ENCODE measurements at places on chromosomes 7 and 10.

- no peak for DNase-seq
These were observed 9.3 kb upstream of the OR6V1 start for GRCh38 chr7:143042790-143043271.

DNA sequence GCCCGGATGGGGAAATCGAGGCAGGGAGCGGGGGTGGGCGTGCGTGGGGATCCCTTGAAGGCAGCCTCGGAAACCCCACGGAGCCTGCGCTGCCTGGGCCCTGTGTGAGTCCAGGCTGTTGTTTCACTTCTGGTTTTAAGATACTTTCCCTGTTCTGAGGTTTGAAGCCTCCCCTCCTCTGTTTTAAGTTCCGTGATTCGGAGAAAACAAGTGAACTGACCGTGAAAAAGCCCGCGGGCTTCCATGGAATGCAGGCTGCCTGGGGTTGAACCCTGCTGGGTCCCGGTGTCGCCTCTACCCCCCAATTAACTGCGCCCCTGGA lies 401 bp downstream of the LRRC27 start:
- no peak for DNase-seq

DNA sequence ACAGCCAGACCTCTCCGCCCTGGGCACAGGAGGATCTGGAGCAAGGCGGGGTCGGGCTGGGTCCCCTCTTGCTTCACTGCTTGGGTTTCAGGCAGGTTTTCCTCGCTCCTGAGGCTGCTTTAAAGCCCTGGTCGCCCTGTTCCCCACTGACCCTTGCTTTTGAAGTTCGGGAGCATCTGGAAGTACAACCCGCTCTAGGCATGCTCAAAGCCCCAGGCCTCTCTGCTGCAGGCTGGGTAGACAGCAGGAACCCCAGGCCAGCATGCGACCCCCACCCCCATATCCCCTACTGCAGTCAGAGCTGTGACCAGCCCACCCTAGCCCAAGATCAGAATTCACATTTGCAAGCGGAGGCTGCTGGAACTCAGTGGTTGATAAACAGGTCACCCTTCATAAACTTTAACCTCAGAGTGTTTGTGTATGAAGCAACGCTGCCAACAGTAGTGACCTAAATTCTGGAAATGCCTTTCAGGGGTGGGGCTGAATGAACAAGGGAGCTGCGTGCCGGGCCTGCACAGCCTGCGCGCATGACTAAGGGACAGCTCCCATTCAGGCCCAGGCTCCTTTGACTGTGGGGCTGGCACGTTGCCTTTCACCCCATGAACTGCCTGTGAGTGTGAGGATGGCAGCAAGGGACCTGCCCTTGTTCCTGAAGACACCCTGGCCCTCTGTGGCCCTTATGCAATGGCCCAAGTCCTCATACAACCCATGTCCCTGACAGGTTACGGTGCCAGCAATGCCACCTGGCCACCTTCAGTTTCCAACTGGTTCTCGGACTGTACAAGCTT lies 52.5 kb downstream of the PROSER2 start:
- peak; percentile 30 for DNase-seq

DNA sequence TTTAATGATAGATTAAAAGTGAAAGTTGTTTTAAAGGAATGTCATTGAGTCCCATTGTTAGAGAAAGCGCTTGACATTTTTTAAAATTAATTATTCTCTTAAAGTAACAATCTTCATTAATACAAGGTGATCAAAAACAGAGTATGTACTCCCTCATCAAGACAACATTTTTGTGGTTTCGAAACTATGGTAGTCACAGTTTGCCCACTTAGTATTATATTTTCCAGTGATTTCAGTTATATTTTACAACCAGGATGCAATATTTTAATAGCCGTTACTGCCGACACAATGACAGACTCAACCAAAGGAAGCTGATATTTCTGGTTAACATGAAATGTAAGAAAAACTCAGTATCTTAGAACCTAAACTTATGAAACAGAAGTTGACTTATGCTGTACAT lies 31.3 kb downstream of the MKX start:
- DNase-seq = no peak

- no peak for DNase-seq
These were observed 16.7 kb upstream of the C10orf95 start for GRCh38 chr10:102467971-102468438.

DNA sequence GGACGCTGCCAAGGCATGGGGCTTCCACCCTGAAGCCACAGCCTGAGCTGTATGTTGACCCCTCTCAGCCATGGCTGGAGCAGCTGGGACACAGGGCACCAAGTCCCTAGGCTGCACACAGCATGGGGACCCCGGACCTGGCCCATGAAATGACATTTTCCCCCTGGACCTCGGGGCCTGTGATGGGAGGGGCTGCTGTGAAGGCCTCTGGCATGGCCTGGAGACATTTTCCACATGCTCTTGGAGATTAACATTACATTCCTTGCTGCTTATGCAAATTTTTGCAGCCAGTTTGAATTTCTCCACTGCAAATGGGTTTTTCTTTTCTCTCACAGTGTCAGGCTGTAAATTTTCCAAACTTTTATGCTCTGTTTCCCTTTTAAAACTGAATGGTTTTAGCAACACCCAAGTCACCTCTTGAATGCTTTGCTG lies 463.6 kb downstream of the ZWINT start:
- DNase-seq = no peak

DNA sequence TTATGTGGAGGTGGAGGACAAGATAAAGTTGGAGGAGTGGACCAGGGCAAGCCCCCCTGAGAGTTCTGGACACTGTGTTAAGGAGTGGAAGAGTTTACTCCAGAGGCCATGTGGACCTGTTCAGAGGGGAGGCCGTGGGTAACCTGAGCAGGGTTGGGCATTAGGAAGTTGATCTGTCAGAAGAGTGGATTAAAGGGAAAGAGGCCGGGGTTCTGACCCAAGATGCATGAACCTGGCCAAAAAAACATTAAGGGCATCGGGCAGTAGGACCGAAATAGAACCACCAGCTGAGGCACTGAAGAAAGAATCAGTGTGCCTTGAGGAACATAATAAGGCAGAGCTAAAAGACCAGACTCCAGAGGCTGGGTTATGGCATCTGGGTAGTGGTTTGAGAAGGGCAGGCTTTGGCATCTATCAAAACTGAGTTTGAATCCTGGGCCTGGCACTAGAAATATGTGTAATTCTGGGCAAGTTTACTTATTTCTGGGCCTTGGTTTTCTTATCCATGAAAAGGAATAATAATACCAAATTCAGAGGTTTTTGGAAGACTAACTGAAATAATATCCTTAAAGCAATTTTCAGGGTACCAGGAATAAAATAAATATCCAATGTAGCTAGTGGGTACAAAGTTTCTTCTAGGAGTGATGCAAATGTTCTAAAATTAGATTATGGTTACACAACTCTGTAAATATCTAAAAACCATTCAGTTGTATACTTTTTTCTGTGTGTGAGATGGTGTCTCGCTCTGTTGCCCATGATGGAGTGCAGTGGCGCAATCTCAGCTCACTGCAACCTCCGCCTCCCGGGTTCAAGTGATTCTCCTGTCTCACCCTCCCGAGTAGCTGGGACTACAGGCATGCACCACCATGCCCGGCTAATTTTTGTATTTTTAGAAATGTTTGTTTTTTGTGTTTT lies 10.9 kb upstream of the FRAT1 start:
- DNase-seq = no peak

DNA sequence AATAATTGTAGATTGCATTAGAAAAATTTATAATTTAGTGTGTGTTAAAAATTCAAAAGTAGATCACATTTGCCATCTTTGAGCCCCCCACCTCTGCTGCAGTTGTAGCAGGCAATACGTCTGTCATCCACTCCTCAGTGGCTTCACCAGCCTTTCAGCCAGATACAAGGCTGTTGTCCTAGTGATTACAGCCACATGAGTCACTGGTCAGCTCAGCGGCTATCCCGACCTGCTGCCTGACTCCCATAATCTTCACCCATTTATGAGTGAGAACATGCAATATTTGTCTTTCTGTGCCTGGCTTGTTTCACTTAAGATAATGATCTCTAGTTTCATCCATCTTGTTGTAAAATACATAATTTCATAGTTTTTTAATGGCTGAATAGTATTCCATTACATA lies 9.2 kb downstream of the OR2A5 start:
- DNase-seq = no peak

GRCh38 chr7:4959306-4959705 lies 319 bp upstream of the MMD2 start:
- DNase-seq = no peak

DNA sequence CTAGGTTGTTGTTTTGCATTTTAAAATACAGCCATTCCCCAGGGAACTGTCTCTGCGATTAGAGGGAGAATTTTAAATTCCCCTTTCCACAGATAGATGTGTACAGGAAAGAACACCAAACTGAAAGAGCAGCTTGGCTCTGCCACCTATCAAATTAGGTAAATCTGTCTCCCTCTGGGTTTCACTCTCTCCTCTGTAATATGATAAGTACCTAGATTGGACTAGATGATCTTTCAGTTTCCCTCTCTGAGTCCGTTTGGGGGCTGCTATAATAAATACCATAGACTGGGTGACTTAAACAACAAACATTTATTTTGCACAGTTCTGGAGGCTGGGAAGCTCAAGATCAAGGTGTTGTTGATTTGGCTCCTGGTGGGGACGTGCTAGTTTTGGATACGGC lies 186.0 kb downstream of the KIF20B start:
- DNase-seq = no peak

DNA sequence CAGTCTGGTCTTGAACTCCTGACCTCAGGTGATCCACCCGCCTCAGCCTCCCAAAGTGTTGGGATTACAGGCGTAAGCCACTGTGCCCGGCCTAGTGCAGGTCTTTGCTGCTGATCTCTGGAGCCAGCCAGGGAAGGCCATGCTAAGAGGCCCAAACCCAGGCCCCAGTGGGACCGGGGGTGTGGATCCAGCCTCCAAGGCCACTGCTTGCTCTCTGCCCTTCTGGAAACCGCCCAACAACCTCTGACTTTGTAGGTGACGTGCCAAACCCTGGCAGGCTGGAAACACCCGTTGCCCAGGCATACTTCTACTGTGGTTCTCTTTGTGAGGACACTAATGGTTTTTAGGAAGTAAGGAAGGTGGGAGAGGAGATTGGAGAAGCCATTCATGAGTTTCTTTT lies 83.5 kb upstream of the GNA12 start:
- no peak for DNase-seq

DNA sequence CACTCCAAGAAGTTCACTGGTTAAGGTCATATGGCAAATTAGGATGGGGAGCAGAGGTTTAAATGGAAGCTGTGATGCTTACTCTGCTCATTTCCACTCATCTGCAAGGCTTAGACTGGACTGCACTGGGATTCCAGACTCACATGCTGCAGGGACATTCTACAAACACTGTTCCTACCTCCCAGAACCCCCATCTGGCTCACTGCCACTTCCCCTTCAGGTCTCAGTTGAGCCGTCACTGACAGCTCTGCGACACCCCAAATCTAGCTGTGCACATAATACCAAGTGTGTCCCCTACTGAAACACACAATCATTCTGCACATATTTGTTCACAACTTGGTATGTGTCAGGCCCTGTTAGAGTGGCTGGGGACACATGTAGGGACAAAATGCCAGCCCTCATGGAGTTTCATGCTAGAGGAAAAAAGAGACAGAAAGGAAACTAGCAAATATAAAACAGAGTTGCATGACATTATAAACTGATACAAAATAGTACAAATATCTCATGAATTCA lies 5.4 kb downstream of the PRKCQ start:
- DNase-seq = no peak

DNA sequence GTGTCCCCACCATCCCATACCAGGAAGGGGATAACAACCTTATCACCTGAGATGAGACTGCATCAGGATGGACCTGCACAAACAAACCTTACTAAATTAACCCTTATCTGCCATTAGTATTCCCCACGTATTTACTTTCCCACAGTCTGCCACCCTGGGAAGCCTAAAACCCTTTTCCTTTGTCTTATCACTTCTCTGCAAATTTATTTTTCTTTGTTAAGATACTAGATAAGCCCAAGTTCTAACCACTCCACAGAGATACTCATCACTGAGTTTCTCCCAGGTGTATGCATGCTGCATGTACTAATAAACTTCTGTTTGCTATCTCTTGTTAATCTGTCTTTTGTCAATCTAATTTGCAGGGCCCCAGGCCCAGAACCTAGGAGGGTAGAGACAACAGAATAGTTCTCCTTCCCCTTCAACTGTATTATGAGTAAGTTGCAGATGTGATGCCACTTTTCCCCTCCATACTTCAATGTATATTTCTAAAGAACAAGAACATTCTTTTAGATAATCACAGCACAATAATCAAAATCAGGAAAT lies 66.0 kb downstream of the ELMO1 start:
- DNase-seq = no peak

- no peak for DNase-seq
These were observed 215.9 kb downstream of the RAB11FIP2 start for GRCh38 chr10:117830787-117831212.

DNA sequence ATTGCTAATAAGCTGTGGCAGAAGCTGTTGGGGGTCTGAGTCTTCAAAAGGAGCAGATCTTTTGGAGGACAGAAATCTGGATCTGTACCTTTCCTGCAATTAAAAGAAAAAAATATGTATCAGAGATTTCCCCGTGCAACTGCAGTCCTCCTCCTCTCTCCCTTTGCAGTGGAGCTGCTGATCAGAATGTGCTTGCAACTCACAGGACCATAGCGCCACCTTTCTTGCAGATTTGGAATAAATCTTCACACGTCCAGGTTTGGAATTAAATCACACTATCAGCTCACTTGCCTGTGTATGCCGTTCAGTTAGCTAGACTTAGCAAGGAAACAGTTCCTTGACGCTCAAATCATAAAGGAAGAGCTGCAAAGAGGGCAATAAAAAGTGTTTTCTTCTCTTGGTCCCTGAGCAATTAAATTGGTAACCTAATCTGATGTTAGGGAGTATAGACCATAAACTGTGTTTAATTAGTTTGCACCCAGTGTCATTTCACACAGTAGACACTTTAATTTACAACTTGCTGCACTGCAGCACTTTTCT lies 77.4 kb downstream of the PON1 start:
- DNase-seq = peak; percentile 78

- no peak for DNase-seq
These were observed at the start of gene PON1 for GRCh38 chr7:95324431-95324830. TSS of gene PON1 (minus strand) at chr7:95324532. CDS start at chr7:95324475, 57 bp downstream.

DNA sequence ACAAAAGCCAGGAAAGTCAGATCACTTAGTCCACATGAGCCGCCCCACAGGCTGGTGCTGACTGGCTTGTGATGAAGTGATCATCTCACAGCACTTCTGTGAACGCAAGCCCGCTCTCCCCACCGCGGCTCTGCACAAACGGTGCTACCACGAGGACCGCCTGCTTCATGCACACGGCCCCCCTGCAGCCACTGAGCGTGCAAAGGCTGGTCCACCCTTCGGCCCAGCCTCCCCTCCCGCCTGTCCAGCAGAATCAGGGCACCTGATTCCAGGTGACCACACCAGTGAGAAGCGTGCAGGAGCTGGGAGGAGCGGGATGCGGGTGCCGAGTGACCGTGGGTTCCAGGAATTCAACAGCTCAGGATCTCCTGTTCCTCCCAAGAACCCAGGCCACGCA lies 32.2 kb downstream of the MAD1L1 start:
- no peak for DNase-seq
